ENCODE measurements at places on chromosomes 3 and 15. TPM values are rescaled to one million over a fixed set of nuclear protein-coding genes. Genes with fewer than 3 reads are reported as not detected.

- H3K27ac ChIP-seq, result no peak overlapping the region
- DNase-seq, result no peak
- H3K36me3 ChIP-seq, result no peaks in the 10 kb centered on the region
- H3K4me1 ChIP-seq, result no peaks in the 10 kb centered on the region
- no peaks in the 10 kb centered on the region for H3K27me3 ChIP-seq
These were observed 33.0 kb downstream of the IL20RB start for GRCh38 chr3:136990826-136991225.

SAMMSON gene
- not detected for total RNA-seq

DZIP3 gene
- total RNA-seq, result 6.2 TPM

CALML4 gene
- 5.3 TPM for total RNA-seq

- no peaks in the 10 kb centered on the region for H3K36me3 ChIP-seq
- no peak overlapping the region for H3K27ac ChIP-seq
- no peaks in the 10 kb centered on the region for H3K4me1 ChIP-seq
- H3K27me3 ChIP-seq, result no peaks in the 10 kb centered on the region
- DNase-seq, result no peak
These were observed 6.1 kb downstream of the SHF start for GRCh38 chr15:45181491-45182285.

PIGX gene
- total RNA-seq, result 34.4 TPM

CIB2 gene
- 2.9 TPM for total RNA-seq

GASK1A gene
- 10.1 TPM for total RNA-seq
